Spleen (tissue), 13 donors: ENCODE measurements at places on chromosomes 3 and 15. TPM values are rescaled to one million over a fixed set of nuclear protein-coding genes. Genes with fewer than 3 reads are reported as not detected.
A peak's percentile ranks its signal among the peaks of the same experiment; 100 is the strongest.

The ALS2CL gene
- 17.9 TPM for total RNA-seq

The CACNA2D2 gene
- 0.85 TPM for total RNA-seq

The STAC gene
- 0.44 TPM for total RNA-seq

The MKRN3 gene
- 0.32 TPM for total RNA-seq

The HTD2 gene
- total RNA-seq, result 11.2 TPM

The CTXND1 gene
- total RNA-seq, result 3.3 TPM

The ELL3 gene
- total RNA-seq, result 9.8 TPM

The CYP1A1 gene
- not detected for total RNA-seq

The ATP13A5 gene
- total RNA-seq, result not detected

The CEP97 gene
- total RNA-seq, result 9.0 TPM

DNA sequence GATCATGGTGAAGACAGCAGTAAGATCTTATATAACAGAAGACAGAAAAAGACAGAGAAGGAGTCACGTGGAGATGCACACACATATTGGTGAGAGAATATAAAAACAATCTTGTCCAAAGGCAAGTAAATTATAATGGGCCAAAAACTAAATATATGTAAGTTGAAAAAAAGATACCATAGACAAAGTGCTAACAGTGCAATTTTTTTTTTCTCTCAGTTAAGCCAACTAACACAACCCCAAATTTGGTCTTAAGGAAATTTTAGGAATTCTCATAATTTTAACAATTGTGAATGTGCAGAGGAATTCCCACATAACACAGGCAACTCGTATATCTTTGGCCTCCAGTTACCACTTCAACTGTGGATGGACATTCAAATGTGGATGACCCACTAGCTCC, 432.2 kb downstream of the SOX2 start:
- no peak for DNase-seq

DNA sequence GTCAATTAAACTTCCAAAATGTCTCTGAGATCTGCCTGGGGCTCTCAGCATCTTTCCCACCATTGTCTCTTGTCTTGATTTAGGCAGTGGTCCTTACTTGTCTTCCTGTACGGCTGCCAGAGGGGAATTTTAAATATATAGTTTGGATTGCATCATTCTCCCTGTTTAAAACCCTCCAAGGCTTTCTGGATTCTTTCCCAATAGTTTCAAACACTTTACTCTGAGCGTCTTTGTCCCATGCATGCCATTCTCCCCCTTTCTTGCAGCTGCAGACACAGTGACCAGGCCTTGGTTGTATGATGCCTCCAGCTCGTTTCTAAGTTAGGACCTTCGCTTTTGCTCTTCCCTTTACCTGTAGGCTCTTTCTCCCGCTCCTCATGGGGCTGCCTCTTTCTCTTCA, 323.3 kb upstream of the CTNNB1 start:
- no peak for DNase-seq

- DNase-seq, result no peak
Observed at GRCh38 chr3:172133838-172134237, 94.5 kb downstream of the FNDC3B start.

- DNase-seq, result no peak
Observed at GRCh38 chr3:8622873-8623691, 21.5 kb downstream of the SSUH2 start.

DNA sequence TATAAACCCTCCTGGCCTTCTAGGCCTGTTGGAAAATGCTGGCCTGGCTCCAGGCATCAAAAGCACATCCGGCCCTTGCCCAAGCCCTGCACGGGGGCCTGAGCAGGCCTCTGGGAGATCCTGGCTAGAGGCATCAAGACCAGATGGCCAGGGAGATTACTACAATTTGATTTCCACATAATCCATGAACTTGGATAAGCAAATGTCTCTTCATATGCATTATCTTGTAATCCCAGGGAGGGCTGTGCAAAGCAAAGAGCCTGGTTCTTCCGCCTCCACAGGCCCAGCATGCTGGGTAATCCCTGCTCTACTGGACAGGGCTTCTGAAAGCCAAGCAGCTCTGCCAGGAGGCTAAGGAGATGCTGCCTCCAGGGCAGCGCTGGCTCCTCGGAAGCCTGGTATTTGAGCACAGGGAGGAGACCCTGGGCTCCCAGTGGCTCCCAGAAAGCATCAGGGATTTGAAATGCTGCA, 18.2 kb downstream of the MRPL46 start:
- DNase-seq, result no peak

- DNase-seq, result no peak
Observed at GRCh38 chr3:135691240-135691639, 274.3 kb upstream of the PPP2R3A start.

GRCh38 chr3:48247401-48247811, 6.5 kb downstream of the ZNF589 start:
- no peak for DNase-seq

DNA sequence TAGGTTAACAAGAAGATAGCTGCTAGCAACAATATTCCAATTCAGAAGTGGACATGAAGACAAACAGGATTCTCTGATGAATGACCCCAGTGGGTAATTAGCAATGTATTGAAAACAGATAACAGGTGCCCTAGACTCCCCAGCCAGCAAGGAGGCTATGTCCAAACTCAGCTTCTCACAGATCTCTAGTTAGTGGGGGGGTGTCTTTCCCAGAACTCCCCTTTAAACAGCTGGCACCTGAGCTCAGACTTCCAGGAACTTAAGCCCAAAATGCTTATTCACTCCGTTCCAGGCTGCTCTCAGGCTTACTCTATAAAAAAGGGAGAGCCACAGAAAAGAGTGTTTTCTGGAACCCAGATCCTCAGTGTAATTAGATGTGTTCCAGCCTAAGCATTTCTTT, 423.0 kb upstream of the THBS1 start:
- DNase-seq, result no peak

- no peak for DNase-seq
Observed at GRCh38 chr3:51997935-51998596, 2.4 kb upstream of the RPL29 start.

DNA sequence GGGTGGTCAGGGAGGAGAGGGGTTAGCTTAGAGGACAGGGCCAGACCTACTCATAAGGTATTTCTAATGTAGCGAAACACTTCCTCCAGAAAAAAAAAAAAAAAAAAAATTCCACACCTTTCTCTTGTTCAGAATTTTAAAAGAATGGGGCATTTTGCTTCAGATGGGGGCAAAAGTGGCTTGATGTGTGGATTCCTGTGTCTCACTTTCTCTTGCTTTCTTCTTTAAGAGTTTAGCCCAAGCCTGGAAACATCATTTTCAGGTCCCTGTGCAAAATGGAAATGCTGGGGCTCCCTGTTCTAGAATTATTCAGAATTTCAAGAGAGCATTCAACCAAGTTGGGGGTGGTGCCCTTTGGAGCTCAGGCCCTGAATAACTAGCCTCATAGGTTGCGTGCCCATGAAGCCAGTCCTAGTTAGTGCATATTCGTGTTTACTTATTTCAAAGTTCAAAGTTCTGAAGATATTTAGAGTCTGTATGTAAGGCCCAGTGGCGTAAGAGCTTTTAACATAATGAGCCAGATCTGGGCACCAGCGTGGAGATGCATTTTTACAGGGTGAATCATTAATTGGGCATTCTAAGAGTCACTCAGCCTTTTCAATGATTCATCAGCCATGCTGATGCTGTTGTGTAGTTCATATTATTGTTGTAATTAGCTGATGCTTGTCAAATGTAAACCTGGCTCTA, 104.5 kb downstream of the RPLP1 start:
- no peak for DNase-seq

DNA sequence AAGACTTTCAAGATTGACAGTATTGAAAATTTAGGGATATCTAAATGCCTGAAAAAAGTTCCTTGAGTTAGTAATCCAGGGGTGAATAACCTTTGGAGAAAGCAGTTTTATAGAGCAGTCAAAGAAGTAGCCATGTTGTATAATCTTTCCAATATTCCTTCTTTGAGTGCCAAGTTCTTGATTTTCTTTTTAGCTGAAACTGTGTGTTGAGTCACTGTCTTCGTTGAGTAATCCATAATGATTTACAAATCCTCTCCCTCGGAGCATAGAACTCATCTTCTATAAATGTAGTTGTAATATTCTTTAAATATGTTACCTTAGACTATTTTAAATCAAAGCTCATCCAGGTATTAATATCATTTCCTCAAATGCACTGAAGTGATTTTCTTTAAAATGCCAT, 135.2 kb downstream of the BBX start:
- no peak for DNase-seq

DNA sequence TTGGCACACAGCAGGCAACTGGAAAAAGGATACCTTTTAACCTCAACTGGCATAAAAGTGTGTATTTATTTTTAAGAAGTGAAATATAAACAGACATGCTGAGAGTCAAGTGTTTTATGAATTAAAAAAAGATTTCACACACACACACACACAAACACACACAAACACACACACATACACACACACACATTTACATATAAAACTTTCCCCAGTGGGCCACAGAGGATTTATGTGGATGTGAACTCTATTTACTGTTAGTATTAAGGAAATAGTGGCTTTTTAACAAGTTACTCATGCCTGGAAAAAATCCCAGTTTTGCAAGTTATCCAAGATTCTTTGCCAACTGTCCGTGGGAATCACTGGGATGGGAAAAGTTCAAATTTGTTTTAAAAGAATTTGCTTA, 725.9 kb upstream of the NR2F2 start:
- DNase-seq, result no peak

DNA sequence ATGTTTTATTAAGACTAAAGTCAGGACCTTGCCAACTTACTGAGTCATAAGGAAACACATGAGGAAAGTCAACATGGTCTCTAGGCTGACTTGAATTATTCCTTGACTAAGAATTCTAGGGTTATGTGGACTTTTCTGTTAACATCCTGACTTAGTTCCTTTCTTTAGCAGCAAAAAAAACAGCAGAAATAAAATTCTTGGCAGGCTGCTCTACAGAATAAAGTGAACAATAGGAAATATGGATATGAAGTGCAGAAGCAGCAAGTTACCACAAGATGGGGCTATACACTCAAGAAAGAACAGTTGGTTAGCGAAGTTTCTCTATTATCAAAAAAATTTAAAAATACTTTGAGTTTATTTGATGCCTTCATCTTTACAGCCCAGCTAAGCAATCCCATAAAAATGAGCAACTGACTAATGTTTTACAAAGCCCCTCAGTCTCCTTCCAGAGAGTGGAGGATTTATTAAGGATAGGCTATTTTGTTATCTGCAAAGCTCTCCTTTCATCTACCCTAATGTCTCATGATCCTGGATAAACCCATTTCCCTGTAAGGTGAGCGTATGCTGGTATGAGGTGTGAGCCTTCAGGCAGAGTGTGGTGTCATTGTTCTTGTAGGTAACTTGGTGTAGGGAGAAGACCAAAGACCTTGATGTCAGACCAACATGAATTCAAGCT, 23.1 kb upstream of the MCCC1 start:
- no peak for DNase-seq

GRCh38 chr15:42405863-42406482, 46.7 kb downstream of the CAPN3 start:
- no peak for DNase-seq

DNA sequence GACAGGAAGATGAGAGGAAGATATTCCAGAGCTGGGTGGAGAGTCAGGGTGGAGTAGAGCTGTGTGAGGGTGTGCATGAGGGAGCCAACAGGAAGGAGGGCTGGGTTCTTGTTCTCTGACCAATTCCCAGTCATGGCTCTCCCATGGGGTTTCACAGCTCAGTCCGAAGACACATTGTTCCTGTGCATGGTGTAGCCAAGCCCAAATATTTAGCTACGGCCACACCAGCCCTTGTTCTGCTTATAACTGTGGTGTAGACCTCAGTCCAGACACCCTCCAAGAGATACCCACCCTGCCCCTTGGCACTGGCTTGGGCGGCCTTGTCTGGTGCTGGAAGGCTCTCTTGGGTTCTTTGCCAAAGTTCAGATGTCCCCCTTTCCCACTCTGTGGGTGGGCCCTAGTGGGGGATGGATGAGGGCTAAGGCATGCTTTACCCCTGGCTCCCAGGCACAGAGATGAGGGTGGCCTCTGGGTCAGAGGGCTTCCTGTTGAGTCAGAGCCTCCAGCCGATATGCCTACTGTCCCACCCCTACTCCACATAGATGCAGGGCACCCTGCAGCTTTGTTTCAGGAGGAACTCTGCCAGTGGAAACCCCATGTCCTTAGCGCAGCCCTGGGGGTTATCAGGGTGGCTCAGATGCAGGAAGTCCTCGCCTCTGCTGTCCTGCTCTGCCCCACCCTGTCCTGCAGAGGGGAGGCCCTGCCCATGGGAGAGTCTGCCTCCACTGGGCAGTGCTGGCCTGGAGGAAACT, 271.2 kb upstream of the CTDSPL start:
- peak; percentile 81 for DNase-seq

DNA sequence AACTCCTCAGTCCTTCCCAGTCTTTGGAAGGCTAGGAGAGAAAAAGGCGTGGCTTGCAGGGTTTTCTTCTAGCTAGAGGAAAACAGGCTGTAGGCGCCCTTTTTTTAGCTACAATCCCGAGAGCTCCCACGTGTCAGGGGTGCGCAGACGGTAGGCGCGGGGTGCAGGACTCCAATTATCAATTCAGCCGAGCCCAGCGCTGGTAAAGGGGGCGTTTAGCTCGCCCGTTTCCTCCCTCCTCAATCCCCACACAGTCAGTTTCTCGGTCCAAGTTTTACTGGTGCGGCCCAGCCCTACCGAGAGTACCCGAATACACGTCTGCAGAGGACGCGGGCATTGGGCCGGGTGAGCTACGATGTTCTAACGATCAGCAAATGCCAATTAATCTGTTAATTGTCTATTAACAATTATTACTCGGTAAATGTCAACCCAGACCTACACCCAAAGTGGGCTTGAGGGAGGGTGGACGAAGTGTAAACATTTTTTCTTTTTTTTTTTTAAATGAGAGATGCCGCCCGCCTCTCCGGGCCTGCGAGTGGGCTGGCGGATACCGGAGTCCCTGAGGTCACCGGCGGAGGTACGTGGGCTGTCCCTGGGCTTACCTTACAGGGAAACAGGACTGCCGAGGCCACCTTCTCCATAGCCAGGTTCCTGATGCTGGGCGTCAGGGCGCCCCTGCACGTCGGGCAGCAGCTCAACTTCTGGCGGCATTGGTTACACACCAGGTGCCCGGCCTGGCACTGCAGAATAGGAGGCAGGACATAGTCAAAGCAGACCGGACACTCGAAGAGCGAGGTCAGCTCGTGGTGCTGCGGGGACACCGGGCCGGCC, 923 bp downstream of the SIAH2 start:
- peak; percentile 91 for DNase-seq

DNA sequence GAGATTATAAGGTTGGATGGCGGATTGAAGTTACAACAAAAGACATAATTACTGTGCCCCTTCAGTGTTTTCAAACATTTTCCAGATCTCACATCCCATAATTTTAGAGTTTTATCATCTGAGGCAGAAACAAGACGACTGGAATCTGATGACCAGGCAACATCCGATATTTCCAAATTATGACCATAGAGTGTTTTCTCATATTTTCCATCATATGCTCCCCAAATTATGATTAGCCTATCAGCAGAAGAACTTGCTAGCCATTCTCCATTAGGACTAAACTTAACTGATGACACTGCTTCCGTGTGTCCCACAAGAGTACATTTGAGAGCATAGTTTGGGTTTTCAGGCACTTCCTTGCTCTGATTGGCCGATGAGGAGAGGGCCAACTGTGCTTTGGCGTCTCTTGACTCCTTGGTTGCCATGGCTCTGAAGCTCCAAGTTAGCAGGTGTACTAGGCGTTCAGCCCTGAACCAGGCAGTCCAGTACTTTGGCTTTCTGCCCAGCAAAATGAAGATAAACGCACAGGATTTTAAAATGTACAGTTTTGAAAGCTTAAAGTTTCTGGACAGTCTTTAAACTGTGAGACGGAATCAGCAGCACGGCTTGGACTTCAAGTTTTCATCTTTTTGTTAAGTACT, 638 bp downstream of the WDR5B start:
- DNase-seq, result no peak

- DNase-seq, result no peak
Observed at GRCh38 chr15:34179234-34179633, 30.7 kb downstream of the KATNBL1 start.
